ENCODE measurements at places on chromosomes 1 and 21.

DNA sequence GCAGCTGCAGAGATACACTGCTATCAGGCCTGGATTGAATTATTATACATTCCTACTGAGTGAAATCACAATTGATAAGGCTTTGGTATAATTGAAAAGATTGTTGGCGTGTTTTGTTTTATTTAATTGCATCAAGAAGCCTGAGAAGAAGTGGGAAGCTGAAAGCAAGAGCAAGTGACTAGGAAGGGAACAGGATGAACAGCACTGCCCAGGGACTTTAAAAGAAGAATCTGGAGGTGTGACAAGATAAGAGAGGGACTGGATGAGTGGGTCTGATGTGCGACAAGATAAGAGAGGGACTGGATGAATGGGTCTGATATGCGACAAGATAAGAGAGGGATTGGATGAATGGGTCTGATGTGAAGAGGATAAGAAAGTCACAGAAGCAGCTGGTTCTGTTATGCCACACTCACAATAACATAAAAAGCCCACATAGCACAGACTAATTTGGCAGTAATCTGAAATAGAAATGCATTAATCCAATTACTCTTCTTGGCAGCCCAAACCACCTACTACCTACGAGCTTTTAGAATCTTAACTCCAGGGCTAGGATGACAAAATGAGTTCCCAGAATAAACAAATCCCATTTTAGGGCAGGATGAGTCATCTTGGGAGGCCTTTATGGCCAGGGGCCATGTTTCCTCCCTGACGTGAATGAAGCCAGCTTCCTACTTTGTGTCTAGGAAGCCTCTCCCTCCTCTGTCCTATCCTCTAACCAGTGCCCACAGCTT, 129.7 kb downstream of the DUSP10 start:
- peak; percentile 71 for DNase-seq

- DNase-seq, result no peak
Measured at GRCh38 chr1:43271186-43272118, 1.7 kb downstream of the TMEM125 start.

DNA sequence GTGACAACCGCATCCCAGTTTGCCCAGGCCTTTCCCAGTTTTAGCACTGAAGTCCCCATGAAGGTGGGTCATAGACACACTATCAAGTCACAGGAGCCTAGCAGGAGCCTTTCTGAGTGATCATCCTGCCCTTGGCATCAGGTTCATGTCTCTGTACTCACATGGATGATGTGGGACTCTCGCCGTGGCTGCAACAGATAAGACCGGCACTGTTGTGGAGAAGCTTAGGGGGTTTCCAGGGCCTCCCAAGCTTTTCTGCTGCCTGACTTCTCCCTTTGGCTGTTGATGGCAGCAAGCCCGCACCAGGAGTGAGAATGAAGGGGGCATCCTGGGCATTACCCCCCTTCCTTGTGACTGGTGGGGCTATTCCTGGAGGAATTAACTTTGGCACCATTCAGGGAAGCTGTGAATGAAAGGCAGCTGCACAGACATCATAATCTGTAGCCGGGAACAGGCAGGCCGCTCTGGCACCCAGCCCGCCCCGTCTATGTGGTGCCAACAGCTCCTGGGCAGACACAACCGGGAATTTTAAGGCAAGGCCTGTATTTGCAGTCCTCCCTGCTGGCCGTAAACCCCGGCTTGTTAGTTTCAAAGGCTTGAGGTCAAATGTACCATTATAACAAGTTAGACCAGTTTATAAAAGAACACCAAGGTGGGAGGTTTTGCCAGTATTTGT, 148.6 kb downstream of the HUNK start:
- DNase-seq, result no peak

GRCh38 chr21:21165063-21165645, 166.9 kb downstream of the NCAM2 start:
- peak; percentile 85 for DNase-seq

DNA sequence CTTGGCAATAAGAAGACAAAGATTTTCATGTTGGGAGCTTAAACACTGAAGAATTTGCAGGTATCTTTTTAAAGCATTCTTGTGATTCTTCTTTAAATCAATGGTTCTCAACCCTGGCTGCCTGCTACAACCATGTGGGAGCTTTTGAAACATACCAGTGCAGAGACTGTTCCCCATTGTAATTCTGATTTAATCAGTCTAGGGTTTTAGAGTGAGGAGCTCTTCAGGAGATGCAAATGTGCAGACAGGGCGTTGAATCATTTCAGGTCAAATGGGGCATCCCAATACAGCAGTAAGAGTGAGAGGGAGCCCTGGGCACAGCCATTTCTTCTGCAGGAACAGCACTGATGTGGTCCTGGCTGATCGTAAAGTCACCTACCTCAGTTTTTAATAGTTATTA, 24.3 kb downstream of the KCNJ6 start:
- DNase-seq, result no peak

GRCh38 chr1:29544406-29544805, 308.1 kb downstream of the PTPRU start:
- DNase-seq, result no peak

- DNase-seq, result no peak
Measured at GRCh38 chr1:28591708-28592320, at the start of gene RAB42. Gene RAB42 (plus strand): TSS chr1:28592265. CDS start chr1:28592512, 247 bp downstream.

DNA sequence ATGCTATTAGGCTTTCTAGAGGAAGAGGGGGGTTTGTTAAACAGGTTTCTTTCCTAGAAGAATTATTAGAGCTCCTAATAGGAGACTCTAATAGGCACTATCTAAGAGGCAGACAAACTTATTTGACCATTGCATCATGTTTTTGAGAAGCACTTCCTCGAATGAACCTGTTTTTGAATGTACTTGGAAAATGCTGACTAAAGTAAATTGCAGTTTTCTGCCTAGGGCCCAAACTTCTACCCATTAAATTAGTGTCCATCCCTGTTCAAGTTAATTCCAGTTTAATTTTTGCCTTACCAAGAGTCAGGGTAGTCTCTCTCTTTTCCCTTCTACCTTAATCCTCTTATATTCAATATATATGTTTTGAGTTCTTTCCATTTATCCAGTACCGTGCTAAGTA, 1029.6 kb downstream of the TTLL7 start:
- DNase-seq, result no peak

All from skeletal muscle cell (primary cell).